ENCODE measurements at places on chromosomes 16 and 17.

GRCh38 chr16:54140057-54140787, 146.4 kb downstream of the IRX3 start:
- no peak for DNase-seq

DNA sequence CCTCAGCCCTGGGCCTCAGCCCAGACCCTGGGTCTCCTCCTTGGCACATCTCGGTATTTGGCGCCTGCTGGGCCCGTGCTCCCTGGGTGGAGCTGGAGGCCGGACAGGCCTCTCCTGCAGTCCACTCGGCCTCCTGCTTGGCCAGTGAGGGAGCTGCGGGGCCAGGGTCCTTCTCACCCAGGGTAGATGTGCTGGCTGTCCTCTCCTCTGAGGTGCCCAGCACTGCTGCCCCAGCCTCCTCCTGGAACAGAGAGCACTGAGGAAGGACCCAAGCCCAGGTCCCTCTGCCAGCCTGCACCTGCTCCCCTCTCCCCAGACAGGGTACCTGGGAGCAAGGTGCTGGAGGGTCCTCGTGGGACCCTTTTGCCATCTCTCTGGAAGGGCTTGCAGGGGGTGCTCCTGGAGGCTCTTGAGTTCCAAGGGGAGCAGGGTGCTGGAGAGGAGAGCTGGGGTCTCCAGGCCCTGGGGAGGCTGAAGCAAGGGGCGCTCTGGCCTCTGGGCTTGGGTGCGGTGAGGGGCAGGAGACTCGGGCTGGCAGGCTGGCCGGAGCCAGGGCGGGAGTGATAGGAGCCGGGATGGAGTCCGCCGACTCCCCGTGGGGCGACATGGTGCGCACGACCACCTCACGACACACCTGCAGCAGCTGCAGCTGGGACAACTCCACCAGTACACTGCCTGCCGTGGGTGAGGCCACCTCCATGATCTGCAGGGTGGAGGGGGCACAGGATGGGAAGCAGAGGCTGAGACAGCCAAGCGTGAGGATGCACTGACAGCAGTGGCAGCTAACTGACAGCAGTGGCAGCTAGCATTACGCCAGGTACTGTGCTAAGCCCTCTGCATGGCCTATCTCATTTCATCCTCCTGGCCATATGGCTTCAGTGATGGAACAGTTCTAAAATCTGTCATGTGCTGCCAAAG, 17.8 kb downstream of the TSPOAP1 start:
- no peak for DNase-seq

DNA sequence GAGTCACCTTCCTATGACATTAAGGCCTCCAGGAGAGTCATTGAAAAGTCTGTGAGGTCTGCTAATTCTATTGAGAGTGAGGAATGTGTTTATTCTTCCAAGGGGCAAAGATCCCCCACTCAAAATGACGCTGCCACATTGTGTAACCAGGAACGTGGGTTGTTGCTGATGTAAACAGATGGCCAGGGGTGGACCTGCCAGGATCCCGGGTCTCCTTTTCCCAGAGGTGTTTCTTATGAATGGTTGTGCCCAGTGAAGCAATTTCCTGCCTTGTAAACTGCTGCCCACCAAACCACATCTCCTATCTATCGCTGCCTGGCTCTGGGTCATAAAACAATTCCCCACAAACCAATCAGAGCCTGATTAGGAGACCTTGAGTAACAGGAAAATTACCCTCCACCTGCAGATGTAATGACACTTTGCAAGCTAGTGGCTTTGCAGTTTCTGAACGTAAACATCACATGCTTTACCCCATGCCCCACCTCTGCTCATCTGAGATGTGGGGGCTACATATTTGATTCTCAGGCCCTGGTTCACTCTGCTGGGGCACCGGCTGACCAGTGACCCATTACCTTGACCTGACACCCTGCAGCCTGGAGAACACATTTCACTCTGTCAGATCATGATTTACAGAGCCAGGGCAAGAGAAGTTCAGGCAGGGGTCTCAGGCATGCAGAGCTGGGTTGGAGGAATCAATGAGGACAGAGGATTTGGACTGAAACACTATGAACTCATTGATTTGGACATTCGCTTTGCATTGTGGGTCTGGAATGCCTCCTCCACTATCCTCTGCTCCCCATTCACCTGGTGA, 33.1 kb upstream of the DDX52 start:
- DNase-seq, result no peak

- no peak for DNase-seq
Observed at GRCh38 chr16:5873221-5873620, 775.6 kb upstream of the EEF2KMT start.

- no peak for DNase-seq
Observed at GRCh38 chr16:4067262-4068001, 48.8 kb downstream of the ADCY9 start.

GRCh38 chr16:28110074-28110473, 46.6 kb upstream of the GSG1L start:
- no peak for DNase-seq

- no peak for DNase-seq
Observed at GRCh38 chr17:43574348-43574747, 28.2 kb upstream of the ETV4 start.

- DNase-seq, result no peak
Observed at GRCh38 chr17:16973760-16974540, 2.0 kb upstream of the TNFRSF13B start.

DNA sequence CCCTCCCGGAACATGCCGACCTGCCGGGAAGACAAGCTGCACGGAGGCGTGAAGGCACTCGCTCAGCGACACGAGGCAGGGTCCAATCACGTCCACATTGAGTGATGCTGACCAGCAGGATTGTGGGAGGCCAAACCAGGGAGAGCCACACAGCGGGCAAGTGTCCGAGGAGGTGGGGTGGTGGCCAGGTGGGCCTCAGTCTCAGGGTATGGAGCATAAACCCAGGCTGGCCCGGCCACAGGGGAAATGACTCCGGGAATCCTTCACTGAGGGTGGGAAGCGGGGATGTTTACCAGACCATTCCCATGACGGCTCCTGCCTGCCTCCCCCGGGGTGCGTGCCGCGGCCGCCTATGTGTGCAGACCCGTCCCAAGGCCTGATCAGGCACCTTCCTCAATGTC, 62.5 kb downstream of the RPH3AL start:
- no peak for DNase-seq

DNA sequence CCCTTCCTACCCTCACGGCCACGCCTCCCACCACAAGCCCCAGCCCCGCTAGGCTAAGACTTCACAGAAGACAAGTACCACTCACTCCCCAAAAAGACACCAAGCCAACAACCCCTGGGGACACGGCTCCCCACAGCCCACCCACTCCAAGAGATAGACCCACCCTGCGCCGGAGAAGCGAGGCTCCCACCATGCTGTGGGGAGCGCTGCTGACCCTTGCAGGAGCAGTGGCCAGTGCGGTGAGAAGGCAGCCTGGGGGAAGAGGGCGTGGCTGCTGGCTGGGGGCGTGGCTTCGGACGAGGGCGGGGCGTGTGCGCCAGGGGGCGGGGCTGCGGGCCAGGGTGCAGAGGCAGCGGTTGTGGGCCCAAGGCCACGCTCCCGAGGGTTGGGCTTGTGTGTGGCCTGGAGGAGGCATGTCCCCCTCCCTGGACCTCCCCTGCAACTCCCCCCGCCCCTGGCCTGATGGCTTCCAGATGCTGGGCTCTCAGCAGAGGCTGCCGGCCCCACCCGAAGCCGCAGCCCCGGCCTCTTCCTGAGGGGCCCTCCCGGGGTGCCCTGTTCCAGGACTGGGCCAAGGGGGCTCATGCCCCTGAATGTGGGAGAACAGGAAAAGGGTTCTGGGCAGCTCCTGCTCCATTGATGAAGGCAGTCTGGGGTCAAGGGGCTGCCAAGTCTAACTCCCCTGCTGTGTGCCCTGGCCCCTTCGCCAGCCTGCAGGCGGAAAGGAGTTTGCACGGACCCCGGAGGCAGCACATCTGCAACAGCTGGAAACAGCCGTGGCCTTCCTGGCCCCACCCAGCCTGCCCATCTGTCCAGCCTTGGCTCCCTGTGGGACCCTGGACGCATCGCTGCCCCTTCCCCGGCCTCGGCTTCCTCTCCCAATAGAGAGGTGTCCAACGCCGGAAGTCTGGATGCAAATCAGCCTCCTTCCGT, 9.1 kb downstream of the TFAP4 start:
- DNase-seq, result no peak

- DNase-seq, result no peak
Observed at GRCh38 chr16:6286176-6286575, 1046.5 kb upstream of the RBFOX1 start.

- DNase-seq, result no peak
Observed at GRCh38 chr17:75511610-75512575, 3.4 kb downstream of the CASKIN2 start.

DNA sequence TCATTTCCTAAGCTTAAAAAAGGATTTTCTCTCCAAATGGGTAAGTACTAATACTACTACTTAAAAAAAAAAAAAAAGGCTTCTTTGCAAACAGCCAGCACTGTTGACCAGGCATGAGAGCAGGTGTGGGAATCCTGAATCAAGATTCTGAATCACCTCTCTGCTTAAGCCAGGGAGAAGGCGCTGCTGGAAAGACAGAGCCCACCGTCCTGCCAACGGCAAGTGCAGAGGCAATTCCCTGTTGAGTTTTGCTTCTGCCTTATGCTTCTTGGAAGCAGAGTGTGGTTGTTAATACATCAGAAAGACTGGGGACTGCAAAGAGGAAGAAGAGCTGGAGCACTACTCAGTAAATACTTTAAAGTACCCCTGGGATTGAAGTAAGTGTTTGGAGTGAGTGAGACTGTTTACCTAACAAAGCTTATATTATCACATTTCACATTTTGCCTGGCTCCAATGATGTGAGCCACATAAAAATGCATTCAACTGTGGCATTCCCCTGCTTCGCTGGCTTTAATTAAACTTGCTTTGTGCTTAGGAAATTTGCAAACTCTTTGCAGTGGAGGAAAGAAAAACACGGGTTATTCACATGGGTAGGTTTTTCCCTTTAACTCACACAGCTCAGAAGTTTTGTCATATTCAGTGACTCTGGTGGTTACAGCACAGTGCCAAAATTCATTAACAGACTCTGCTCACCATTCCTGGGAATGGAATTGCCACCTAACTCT, 86.0 kb upstream of the KIF2B start:
- DNase-seq, result no peak

- DNase-seq, result peak; percentile 13
Observed at GRCh38 chr17:32880671-32881453, 3.9 kb upstream of the MYO1D start.

DNA sequence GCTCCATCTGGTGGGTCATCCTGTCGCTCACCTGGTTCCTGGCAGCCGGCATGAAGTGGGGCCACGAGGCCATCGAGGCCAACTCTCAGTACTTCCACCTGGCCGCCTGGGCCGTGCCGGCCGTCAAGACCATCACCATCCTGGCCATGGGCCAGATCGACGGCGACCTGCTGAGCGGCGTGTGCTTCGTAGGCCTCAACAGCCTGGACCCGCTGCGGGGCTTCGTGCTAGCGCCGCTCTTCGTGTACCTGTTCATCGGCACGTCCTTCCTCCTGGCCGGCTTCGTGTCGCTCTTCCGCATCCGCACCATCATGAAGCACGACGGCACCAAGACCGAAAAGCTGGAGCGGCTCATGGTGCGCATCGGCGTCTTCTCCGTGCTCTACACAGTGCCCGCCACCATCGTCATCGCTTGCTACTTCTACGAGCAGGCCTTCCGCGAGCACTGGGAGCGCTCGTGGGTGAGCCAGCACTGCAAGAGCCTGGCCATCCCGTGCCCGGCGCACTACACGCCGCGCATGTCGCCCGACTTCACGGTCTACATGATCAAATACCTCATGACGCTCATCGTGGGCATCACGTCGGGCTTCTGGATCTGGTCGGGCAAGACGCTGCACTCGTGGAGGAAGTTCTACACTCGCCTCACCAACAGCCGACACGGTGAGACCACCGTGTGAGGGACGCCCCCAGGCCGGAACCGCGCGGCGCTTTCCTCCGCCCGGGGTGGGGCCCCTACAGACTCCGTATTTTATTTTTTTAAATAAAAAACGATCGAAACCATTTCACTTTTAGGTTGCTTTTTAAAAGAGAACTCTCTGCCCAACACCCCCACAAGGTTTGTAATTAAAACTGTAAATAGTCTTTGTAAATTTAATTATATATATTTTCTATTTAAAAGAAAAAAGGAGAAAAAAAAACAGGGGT, 1.7 kb downstream of the FZD2 start:
- DNase-seq, result no peak

- peak; percentile 77 for DNase-seq
Observed at GRCh38 chr17:48107137-48108055, at the start of gene SNX11. Gene SNX11 (plus strand): TSS chr17:48107766. CDS start chr17:48112044, 4,278 bp downstream.

GRCh38 chr17:60455378-60455777, 33.1 kb downstream of the CHCT1 start:
- no peak for DNase-seq

- DNase-seq, result no peak
Observed at GRCh38 chr16:73232555-73233328, 184.8 kb upstream of the ZFHX3 start.

- peak; percentile 56 for DNase-seq
Observed at GRCh38 chr17:39244600-39245570, 19.1 kb upstream of the STAC2 start.

DNA sequence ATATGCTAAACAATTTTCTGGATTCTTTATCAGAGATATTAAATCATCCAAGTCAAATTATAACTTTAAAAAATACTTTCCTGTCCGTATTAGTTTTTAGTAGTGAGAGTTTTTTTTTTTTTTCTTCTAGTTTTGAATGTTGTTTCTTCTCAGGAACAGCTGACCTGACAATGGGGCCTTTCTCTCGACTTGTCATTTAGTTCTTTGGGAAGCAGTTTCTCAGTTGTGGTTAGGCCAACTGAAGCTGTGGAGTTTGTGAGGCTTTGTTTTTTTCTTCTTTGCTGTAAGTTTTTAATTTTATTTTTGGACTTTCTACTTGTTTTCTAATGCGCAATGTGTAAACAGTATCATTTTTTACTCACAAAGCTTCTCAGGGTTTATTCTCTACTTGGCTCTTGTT, 140.8 kb downstream of the FTO start:
- DNase-seq, result no peak
